Fibroblast of skin of left quadriceps (primary cell): ENCODE measurements at places on chromosomes 11 and 22.
A peak's percentile ranks its signal among the peaks of the same experiment; 100 is the strongest.

- DNase-seq: peak; percentile 95
Observed at GRCh38 chr11:128814856-128815705, 52.0 kb downstream of the KCNJ1 start.

DNA sequence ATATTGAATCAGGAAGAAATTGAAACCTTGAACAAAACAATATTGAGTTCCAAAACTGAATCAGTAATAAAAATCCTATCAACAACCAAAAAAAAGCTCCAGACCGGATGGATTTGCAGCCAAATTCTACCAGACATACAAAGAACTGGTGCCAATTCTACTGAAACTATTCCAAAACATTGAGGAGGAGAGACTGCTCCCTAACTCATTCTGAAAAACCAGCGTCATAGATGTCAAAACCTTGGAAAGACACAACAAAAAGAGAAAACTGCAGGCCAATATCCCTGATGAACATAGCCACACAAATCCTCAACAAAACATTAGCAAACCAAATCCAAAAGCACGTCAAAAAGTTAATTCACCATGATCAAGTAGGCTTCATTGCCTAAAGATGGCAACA lies 353.8 kb downstream of the TMEM135 start:
- no peak for DNase-seq

GRCh38 chr11:118838905-118839553 lies 44.7 kb upstream of the CXCR5 start:
- no peak for DNase-seq

DNA sequence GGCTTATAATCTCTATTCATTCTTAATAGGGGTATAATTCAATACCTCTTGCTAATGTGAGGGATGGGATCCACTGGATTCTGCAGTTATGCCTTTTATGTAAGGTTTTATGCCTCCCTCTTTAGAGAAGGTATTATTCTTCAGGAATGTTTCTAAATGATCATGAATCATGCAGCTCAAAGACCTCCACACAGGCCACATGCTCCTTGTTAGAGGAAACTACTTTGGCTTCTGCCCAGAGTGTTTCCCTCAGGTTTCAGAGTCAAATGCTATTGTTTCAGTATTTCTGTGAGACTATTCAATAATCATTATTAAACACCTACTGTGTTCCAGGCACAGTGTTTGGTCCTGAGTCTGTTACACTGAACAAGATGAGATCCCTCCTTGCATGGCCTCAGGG lies 115.9 kb downstream of the RAB38 start:
- DNase-seq: peak; percentile 5

GRCh38 chr11:80239217-80239616 lies 798.4 kb upstream of the TENM4 start:
- DNase-seq: no peak

DNA sequence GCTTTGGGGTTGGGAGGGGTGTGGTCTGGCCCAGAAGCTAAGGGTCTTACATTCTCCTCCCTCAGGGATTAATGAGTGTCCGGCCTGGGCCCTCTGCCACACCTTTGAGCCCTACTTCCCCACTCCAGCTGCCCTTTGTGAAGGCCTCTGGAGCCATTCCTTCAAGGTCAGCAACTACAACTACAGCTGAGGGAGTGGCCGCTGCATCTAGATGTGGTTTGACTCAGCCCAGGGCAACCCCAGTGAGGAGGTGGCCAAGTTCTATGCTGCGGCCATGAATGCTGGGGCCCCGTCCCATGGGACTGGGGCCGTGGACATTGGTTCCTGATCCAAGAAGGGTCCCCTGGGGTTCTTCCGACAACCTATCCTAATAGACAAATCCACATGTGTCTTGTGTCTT lies 14.3 kb upstream of the FOLR1 start:
- DNase-seq: no peak

DNA sequence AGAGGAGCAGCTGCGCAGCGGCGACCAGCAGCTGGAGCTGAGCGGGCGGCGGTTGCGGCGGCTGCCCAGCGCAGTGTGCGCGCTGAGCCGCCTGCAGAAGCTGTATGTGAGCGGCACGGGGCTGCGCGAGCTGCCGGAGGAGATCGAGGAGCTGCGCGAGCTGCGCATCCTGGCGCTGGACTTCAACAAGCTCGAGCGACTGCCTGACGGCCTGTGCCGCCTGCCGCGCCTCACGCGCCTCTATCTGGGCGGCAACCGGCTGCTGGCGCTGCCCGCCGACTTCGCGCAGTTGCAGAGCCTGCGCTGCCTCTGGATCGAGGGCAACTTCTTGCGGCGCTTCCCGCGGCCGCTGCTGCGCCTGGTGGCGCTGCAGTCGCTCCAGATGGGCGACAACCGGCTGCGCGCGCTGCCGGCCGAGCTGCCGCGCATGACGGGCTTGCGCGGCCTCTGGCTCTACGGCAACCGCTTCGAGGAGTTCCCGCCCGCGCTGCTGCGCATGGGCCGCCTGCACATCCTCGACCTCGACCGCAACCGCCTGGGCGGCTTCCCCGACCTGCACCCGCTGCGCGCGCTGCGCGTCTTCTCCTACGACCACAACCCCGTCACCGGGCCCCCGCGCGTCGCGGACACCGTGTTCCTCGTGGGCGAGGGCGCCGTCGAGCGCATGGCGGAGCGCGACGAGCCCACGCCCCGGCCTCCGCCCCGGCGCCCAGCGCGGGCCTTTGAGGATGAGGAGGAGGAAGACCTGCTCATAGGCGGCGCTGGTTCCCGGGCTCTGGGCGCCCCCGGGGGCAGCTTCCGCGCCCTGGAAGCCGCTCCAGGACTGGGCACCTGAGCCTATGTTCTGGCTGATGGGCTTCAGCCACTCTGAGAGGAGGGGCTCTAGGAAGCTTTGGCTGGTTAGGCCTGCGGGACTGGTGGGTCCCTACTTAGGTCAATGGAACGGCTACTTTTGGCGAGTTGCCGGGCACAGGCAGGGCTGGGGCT lies 787 bp downstream of the LRRC10B start:
- DNase-seq: peak; percentile 32

DNA sequence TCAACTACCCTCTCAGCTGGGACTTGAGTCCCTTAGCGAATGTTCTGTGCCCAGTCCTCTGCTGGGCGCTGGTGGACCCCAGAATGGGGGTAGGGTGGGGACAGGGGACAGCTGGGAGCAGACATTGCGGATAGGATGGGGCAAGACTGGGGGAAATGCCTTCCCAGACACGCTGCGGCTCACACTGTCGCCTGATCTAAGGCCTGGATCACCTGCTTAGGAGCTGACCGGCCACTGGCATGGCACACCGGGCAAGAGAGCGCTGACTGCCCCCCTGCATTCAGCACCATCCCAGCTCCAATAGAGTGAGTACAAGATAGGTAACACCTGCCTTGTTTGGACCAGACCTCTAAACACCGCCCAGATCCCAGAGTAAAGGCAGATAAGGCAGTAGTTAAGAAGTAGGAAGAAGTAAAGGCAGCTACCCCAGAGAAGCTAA lies 1.4 kb downstream of the ARVCF start:
- no peak for DNase-seq

- DNase-seq: no peak
Observed at GRCh38 chr22:20027966-20028854, 7.3 kb downstream of the TANGO2 start.

DNA sequence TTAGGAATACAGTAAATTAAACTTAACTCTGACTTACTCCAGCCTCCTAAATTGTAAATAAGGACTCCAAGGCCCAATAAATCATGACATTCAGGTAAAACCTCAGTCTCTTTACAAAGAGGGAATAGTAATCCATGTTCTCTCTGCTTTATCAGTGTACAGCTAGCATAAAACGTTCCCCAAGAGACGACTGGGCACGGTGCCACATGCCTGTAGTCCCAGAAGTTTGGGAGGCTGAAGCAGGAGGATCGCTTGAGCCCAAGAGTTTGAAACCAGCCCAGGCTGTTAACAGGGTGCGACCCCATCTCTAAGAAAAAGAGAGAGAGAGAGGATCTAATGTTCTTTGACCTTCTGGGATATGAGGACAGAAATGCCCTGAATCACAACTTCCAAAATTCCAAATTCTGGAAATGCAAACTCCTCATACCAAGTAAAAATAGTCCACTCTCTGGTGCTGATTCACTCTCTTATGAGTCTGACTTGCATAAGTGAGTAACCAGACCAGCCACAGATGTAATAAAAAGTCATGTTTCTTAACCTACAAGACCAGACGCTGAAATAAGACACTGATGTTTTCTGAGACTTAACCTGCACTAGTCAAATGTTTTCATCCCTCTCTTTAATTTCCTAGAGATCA lies 25.5 kb downstream of the NNMT start:
- DNase-seq: peak; percentile 66

- DNase-seq: no peak
Observed at GRCh38 chr11:62124186-62125113, 639 bp downstream of the INCENP start.

DNA sequence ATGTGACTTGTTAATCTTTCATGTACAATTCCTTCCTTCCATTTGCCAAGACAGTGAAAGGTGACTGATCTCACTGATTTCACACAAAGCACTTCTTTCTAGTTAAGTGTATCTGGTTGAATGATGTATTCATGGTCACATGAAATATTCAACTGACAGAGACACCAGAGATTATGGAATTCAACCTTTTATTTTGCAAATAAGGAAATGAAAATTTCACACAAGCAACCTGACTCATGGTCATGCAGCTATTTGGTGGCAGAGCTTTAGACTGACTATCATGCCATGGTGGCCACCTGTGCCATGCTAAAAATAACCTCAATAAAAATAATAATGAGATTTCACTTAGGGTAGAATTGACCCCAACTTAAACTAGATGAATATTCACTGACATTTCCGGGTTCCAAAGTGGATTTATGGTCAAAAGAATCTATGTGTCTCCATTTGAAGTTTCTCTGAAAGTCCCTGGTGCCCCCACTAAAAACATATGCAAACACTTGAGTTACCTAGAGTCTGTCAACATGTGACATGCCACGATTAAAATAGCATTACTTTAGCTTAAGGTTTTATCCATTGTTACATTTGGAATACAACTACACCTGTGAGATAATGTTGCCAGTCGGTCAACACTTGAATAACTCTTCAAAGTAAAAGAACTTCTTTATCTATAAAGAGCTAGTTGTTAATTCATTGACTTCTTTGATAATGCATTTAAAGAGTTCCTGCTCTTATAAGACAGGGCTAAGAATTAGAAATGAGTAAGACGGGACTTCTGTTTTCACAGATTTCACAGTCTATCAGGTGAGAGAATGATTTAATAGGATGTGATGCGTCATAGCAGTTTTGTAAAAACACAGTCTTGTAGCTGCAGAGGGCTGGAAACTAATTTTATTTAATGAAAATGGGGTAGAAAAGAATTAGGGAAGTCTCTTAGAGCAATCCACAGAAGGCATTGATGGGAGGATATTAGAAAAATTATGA lies 94.6 kb upstream of the OR9G4 start:
- DNase-seq: no peak

- DNase-seq: no peak
Observed at GRCh38 chr22:38715176-38715764, 9.5 kb downstream of the GTPBP1 start.

DNA sequence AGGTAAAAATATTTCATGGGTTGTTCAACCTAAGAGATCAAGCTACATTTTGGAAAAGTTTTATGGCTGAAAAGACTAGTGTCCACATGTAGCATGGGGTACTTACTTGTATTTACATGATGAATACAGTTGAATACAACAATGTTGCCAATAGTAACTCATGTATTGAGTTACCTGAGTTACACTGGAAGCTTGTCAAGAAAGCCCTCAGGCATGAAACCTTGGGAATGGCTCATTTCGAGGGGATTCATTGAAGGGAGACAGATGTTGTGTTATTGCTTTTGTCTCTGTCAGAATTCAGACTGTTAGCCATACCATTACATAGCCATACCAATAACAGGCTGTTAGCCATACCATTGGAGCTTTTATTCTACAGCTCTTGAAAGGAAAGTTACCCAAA lies 9.2 kb downstream of the OR51F2 start:
- DNase-seq: no peak

DNA sequence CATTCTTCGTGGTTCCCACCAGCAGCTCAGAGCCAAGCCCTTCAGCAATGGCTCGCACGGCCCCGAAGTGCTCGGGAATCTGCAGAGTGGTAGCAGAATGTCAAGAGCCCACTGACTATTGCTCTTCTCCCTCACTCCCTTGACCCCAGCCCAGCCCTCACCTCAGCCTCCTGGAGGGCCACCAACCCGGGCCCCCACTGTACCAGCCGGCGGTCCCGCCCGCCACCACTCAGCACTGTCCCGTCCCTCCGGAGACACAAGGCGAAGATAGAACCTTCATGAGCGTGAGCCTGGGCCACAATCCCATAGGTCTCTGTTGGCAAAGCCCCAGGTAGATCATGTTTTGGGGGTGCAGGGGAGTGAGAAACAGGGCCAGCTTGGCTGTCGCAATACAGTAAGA lies 4.2 kb upstream of the MTA2 start:
- DNase-seq: no peak

DNA sequence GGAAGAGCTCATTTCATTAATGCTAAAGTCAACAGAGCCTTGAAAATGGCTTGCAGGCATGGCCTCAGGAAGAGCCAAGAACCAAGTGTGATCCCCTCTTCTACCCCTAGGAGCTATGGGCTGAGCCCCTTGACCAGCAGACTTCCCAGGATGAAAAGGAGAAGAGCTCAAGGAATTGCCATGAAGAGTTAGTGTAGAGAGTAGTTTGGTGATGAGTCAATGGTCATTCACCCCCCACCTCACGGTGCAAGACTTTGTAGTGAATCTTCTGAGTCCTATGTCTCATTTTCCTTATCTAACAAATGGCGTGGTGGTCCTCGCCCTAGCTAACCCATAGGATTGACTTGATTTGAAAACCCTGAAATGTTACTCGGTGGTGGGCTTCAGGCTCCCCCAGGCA lies 422.4 kb upstream of the CADM1 start:
- no peak for DNase-seq

DNA sequence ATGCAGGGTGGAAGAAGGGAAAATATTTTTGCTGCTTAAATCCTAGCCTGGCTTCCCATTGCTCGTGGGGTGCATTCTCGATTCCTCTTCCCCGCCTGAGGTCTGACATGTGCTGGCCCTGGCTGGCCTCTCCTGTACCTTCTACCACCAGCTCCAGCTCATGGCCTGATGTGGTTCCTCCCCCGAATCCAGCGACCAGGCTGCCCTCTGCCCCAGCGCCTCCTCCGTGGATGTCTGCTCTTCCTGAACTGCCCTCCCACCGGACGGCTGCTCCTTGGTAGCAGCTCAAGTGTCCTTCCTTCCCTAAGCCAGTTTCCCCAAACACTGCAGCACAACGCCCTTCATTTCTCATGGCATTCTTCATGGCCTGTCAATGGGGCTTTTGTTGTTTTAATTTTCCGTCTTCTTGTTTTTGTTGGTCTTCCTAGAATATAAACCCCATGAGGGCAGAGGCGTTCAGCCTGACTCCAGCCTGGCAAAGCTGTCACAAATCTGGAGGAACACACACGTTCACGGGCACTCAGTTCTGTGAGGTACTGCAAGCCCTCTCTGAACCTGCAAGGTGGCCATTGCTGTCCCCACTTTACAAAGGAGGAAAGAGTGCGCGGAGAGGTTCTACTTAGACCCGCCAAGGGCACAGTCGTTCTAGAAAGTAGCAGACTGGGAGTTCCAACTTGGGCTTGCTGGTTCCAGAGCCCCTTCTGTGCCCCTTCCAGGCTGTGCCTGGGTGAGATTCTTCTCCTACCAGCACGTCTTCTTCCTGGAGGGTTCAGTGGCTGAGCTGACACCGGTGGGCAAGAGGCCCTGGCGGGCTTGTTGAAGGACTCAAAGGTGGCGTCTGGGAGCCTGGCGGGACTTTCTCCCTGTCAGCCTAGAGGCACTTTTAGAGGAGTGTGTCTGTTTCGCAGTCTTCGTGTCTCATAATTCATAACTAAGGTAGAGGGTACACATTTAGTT lies 953 bp upstream of the LRP5 start:
- no peak for DNase-seq
